ENCODE measurements at places on chromosomes 2 and 18.

GRCh38 chr2:200321780-200322534, 15.5 kb downstream of the SPATS2L start:
- DNase-seq: no peak

DNA sequence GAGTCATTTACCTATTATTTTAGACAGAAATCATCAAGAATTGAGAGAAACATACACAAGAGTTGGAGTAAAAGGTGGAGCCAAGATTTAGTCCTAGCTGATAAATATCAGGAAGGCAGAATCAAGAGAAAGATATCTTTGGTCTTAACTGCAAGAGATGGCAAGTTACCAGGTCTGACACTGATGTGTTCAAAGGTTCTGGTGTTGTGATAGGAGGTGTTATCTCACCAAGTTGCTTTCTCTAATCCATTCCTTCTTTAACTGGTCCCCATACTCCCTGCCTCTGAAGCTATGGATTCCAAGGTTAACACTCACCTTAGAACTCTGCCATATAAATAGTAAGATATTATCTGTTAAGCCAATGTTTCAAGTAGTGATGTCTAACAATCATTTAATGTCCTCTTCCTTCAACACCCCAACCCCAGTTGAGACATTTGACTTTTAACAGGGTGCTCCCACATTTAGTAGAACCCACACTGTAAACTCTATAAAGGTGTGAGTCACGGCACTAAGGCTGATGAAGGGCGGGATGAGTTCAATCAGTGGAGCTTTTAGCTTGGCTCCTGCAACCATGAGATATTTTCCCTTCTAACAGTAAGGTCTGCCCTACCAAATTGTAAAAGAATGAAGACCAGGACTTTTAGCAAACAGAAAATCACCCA, 333.7 kb downstream of the RND3 start:
- DNase-seq: no peak

GRCh38 chr2:221724631-221725203, 152.6 kb upstream of the EPHA4 start:
- no peak for DNase-seq

GRCh38 chr2:26251893-26252292, 7.2 kb downstream of the HADHB start:
- no peak for DNase-seq

GRCh38 chr2:237259201-237259600, 154.8 kb downstream of the COL6A3 start:
- DNase-seq: no peak

- DNase-seq: no peak
These were observed 40.0 kb downstream of the TXNL1 start for GRCh38 chr18:56598422-56598821.

DNA sequence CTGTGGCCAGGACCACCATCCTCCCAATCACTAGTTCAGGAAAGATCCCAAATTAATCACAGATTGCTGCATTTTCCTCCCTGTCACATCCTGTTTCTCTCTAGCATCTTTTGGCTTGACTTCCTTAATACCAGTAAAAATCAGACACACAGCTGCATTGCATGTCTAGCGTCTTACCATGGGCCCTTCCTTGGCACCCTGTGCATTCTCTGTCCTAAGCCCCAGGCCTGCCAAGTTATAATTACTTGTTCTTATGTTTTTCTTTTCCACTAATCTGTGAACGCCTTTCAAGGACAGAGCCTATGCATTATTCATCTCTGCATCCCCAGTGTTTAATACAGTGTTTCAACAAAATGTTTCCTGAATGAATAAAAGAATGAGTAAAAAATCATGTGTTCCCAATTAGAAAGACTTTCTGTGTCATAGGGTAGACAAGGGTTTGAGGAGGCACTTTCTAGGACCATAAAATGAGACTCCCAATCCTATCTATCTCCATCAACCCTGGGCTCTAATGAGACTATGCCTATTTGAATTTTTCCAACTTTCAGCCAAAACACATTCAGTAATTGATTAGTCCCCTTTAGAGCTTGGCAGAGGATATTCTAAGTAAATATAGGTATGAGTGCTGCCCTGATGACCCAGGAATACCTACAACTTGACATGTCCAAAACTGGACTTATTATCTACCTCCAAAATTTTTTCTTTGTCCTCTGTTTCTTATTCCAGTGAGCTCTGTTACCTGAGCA, 10.3 kb upstream of the NT5C1B start:
- no peak for DNase-seq

- DNase-seq: no peak
These were observed 70.8 kb downstream of the RTN4 start for GRCh38 chr2:54979321-54980044.

- DNase-seq: no peak
These were observed 883 bp downstream of the SMCHD1 start for GRCh38 chr18:2656237-2656980.

DNA sequence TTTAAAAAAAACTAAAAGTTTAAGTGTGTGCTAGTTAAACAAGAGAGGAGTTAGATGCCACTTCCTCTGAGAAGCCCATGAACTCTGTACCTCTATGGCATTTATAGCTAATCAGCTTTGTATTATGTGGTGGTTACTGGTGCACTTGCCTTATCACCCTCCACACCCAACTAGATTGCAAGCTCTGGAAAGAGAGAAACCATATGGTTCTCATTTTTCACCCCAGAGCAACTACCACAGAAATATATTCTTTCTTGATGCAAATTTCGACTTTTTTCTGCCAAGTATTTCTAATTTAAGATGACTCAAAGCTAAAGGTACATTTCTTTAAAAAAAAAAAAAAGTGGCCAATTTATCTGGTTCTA, 24.2 kb downstream of the RAPH1 start:
- DNase-seq: no peak

- DNase-seq: no peak
These were observed 617.2 kb upstream of the CDH7 start for GRCh38 chr18:65133610-65134009.

- DNase-seq: no peak
These were observed 190.4 kb upstream of the HDAC4 start for GRCh38 chr2:239590995-239591915.

- no peak for DNase-seq
These were observed 10.8 kb downstream of the GPR35 start for GRCh38 chr2:240635998-240636547.

- no peak for DNase-seq
These were observed 157.1 kb upstream of the CCDC150 start for GRCh38 chr2:196482119-196483065.

DNA sequence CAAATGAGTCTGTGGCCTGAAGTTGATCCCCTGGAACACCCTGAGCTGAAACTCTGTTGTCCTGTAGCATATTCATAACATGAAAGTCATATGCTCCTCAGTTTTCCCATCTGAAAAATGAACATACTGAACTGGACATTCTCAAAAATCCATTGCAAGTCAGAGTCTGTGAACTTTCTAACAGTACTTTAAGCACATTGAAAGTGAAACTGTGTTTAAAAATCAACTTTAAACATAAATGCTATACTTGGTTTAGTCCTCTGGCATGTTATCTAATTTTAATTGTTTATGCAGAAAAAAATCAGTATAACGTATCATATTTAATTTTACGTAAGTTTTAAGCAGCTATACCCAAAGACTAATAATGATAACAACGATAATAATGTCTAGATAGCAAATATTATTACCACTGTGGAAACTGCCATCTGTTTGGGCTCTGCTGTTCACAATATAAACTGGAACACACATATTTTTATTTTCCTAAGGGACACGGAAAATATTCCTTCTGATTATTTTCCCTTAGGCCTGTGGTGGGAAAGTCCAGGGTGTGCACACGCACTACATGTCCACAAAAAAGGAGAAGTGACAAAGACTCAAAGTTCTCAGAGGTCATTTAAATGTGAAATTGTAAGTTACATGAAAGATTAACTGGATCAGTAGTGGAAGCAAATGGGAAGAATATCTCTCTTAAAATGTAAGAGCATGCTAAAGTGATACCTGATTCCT, 56.1 kb upstream of the TTN start:
- no peak for DNase-seq

DNA sequence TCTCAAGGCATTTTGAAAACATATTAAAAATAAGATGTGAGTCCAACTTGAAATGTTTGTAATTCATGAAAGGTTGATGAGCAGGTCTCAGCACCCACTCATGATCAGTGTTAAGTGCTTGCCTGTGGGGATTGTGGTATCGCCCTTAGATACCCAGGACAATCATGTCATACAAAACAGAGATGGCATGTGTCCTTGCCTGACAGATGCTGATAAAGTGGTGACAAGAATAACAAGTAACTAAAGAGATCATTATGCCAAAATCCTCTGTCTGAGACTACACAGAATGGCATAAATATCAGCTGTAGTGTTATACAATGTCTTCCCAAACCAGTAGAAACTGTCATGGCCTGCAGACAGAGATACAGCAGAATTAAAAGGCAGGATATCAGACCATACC, 930.3 kb downstream of the SUCLG1 start:
- no peak for DNase-seq

DNA sequence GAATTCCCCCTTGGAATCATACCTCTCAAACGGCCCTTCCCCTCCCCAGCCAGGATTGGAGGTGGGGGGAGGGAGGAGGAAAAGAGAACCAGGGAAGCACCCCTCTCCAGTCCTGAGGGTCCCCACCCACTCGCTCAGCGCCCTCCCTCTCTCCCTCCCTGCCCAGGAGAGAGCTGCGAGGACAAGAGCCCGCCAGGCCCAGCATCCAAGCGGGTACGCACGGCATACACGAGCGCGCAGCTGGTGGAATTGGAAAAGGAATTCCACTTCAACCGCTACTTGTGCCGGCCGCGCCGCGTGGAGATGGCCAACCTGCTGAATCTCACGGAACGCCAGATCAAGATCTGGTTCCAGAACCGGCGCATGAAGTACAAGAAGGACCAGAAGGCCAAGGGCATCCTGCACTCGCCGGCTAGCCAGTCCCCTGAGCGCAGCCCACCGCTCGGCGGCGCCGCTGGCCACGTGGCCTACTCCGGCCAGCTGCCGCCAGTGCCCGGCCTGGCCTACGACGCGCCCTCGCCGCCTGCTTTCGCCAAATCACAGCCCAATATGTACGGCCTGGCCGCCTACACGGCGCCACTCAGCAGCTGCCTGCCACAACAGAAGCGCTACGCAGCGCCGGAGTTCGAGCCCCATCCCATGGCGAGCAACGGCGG, 14.4 kb downstream of the HOXD3 start:
- DNase-seq: no peak

GRCh38 chr2:15754703-15755099, 163.0 kb downstream of the DDX1 start:
- no peak for DNase-seq

GRCh38 chr2:206023183-206023582, 62.8 kb downstream of the INO80D start:
- DNase-seq: no peak

GRCh38 chr2:72144632-72145288, 2.9 kb downstream of the CYP26B1 start:
- DNase-seq: no peak

- DNase-seq: no peak
These were observed 7.9 kb downstream of the NEDD4L start for GRCh38 chr18:58051765-58052460.

- DNase-seq: no peak
These were observed 24.9 kb downstream of the HJURP start for GRCh38 chr2:233829193-233830110.

Measured in activated CD4-positive, CD25-positive, alpha-beta regulatory T cell treated with anti-CD3 and anti-CD28 coated beads, Interleukin-2, amount 50 U/mL, for 16 hours (primary cell).